ENCODE measurements at places on chromosomes 6 and 20. TPM values are rescaled to one million over a fixed set of nuclear protein-coding genes. Genes with fewer than 3 reads are reported as not detected.

GRCh38 chr6:22717915-22718314 lies 148.5 kb downstream of the HDGFL1 start:
- DNase-seq: no peak

- no peak for DNase-seq
These were observed 2.2 kb downstream of the ADGRF4 start for GRCh38 chr6:47700596-47700995.

DNA sequence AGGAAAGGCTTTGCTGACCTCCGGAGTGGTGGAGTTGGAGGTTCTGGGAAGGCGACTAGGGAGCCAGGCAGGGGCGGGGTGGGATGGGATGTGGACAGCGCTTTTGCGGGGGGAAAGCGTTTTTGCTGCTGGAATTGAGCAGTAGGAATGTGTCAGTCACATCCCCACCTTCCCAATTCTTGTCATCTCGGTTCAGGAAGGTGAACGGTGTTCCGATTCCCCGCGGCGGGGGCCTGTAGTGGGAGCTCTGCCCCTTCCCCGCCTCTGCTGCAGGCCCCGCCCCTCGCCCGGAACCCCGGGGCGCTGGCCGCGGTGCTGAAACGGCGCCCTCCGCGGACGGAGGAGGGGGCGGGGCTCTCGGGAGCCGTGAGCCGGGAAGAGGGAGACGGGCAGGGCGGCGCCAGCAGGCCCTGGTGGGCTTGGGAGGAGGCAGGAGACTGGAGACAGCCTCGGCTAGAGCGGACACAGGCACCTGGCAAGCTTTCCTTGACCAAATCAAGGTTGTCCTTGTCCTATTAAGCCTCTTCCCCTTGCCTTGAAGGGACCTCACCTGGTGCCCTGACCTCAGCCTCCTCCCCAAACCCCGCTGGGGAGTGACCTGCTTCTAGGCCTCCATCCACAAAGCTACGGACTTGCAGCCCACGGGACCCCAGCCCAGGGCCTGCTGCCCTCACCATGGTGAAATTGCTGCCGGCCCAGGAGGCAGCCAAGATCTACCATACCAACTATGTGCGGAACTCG lies at the start of gene LHFPL5:
Gene LHFPL5 (plus strand): TSS at position 357 of the 741 bp plus-strand sequence. CDS start 319 bp downstream, at position 676.
- DNase-seq: peak; percentile 58

DNA sequence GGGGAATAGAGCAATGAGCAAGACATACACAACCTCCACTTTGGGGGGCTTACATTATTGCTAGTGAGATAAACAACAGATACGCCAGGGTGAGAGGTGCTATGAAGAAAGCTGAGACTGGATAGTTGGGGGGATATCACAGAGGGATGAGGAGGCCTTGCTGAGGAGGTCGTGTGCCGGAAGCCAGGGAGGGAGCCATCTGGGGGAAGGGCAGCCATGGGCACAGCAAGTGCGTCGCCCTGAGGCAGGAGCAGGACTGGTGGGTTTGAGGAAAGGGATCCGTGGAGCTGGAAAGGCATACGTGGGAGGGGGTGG lies 12.2 kb upstream of the BAK1 start:
- no peak for DNase-seq

GRCh38 chr20:62560162-62560561 lies 82.1 kb upstream of the SLCO4A1 start:
- DNase-seq: no peak

- DNase-seq: no peak
These were observed 160.9 kb downstream of the DTNBP1 start for GRCh38 chr6:15501826-15502445.

GRCh38 chr6:30163090-30163917 lies at the start of gene TRIM15:
Gene TRIM15 (plus strand): TSS chr6:30163546. CDS start chr6:30163685, 139 bp downstream.
- DNase-seq: no peak

- no peak for DNase-seq
These were observed 2.5 kb upstream of the CASS4 start for GRCh38 chr20:56409521-56409920.

TRIM15 gene
- not detected for total RNA-seq

BTN3A1 gene
- 30.4 TPM for total RNA-seq

BPIFB4 gene
- not detected for total RNA-seq

Data from PC-9 (cell line).